Stimulated activated naive CD4-positive, alpha-beta T cell treated with Interleukin-2 at 50 U/mL for 16 hours (primary cell): ENCODE measurements at places on chromosomes 4 and X.

- no peak for DNase-seq
These were observed 498.5 kb upstream of the DIPK2B start for GRCh38 chrX:45699158-45699557.

- no peak for DNase-seq
These were observed 251.4 kb upstream of the DDX53 start for GRCh38 chrX:22748093-22748999.

DNA sequence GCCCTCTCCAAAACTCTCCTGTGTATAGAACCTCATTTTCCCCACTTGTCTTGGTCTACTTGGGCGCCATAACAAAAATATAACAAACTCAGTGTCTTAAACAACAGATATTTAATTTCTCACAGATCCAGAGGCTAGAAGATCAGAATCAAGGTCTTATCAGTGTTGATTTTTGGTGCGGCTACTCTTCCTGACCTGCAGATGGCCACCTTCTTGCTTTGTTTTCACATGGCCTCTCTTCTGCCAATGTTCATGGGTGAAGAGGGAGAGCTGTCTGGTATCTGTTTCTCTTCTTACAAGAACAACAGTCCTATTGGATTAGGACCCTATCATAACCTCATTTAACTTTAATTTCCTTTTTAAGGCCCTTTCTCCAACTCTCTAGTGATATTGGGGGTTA, 177.3 kb downstream of the PABPC4L start:
- no peak for DNase-seq

GRCh38 chr4:96786306-96786705, 946.4 kb downstream of the PDHA2 start:
- no peak for DNase-seq

DNA sequence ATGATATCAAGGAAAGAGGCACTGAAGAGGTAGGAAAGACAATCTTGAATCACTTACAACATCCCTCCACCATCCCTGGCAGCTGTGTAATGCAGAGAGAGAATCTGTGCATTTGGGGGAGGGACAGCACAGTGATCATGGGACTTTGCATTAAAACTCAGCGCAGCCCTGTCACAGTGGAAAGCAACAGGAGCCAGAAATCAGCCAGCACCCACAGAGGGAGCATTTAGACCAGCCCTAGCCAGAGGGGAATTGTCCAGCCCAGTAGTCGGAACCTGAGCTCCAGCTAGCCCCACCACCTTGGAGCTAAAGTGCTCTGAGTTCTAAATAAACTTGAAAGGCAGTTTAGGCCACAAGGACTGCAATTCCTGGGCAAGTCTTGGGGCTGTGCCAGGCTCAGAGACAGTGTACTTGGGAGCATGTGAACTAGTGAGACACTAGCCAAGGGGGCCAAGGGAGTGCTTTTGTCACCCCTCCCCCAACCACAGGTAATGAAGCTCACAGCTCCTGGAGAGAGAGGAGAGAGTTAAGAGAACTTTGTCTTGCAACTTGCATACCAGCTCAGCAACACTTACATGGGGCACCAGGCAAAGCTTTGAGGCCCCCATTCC, 83.9 kb upstream of the FAM241A start:
- DNase-seq, result no peak

- DNase-seq, result no peak
These were observed 365.0 kb downstream of the GPM6A start for GRCh38 chr4:175447016-175447415.

DNA sequence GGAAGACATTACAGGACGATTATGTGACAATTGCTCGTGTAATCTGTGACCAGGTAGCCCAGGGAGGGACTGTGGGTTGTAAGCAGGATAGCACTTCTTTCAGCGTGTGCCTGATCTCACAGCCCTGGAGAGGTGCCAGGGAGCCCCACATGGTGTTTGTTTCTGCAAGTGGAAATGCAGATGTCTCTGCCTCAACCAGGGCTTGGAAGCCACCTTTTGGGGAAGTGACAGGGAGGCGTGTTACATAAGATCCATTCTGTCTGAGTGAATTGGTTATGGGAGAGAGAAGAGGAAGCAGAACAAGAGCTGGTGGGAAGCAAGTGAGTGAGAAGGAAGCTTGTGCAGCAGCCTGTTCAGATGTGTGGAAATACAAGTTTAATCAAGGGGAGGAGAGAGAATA, 104.5 kb upstream of the GATB start:
- DNase-seq, result no peak

DNA sequence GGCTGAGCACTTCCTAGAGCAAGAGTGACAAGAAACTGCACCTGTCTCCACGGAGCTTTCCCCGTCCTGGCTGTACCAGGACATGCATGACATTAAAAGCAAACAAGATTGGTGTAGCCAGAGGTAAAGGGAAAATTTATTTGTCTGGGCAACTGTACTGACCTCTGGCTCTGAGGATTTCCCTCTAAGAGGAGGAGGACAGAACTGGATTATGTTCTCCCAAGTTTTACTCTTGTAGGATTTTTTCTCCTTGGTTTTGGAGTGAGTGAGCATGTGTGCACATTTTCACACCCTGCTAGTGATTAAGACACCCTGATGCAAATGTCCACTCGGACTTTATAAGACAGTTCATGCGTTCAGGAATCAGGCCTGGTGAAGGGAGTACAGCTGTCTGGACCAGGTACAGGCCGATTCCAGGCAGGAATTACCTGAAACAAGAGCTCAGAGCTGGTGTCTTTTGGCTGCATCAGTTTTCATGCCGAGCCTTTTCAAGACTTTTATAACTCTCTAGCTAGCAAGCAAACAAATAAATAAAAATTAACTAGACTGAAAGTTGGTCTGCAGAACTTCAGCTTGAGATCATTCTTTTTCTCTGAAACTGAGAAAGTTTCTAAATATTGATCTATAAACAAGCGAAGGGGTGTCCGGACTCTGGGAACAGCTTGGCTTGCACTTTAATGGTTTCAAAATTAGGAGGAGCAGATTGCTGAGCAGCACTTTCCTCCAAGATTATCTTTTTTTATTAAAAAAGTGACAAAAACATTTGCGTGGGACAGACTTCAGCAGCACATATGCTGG, 51.3 kb upstream of the SPRY1 start:
- DNase-seq, result no peak

DNA sequence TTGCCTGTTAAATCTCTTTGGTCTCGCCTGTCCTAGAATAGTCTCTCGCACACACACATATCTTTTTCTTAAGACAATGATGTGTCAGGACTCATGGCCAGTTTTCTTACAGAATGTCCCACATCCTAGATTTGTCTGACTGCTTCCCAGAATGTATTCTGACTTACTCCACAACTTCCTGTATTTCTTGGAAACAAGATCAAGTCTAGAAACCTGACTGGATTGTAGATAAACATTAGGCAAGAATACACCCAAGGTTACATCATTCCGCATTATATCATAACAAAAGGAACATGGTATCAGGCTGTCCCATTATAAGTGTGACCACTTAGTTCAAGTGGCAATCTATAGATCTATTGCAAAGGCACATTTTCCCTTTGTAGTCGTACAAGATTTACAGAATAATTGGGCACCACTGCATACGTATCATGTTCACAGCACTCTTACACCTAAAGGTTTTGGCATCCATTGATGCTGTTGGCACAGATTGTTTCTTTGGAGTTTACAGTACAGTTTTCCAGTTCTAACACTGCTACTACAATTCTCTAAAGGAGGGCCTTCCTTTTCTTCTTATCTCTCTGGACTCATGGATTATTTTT, 56.4 kb downstream of the FBXW7 start:
- DNase-seq, result no peak

GRCh38 chr4:145618932-145619638, at the start of gene MMAA:
Gene MMAA, plus strand, starts transcription at chr4:145619385. Its CDS starts 19,755 bp downstream, at chr4:145639140.
- peak; percentile 96 for DNase-seq

DNA sequence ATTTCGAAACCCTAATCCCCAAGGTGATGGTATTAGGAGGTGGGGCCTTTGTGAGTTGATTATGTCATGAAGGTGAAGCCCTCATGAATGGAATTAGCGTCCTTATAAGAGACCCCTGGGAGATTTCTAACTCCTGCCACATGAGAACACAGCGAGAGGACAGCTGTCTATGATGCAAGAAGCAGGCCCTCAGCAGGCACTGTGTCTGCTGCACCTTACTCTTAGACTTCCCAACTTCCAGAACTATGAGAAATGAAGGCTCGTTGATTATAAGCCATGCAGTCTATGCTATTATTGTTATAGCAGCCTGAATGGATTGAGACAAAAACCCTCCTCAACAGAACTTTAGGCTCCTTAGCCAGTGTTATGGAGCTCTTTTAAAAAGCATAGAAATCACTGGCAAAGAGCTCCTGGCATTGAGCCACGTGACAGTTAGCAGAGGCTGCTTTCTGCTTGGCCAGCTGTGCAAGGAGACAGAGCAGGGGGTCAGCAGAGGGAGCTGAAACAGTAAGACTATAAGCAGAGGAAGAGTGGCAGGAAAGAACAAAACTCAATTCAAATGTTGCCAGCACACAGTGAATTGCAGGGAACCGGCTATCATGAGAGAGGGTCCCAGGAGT, 219.2 kb upstream of the FAT1 start:
- no peak for DNase-seq

GRCh38 chrX:9279234-9279544, 185.7 kb upstream of the TBL1X start:
- DNase-seq, result no peak

DNA sequence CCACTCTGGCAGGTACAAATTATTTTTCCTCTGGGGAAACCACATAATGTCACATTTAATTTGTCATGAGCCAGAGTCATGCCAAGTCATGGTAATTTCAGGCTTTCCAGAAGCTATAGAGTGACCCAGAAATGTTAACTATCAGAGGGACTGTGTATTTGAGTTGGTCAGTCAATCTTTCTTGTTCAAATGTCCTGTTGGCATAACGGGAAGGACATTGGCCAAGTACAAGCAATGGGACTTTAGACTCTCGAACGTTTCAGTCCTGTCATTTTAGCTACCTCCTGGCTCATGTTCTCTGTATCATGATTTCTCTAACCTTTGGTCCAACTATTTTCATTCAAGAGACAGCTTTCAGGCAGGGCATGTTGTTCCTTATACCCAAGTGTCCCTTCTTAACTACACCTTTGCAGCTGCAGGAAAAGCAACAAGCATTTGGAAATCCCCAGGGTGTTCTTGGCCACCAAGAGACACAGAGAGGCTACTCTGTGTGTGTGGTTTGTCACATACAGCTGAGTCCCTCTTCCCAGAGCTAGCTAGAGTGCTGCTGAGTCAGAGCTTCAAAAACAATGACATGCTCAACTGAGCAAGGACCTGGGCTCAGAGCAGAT, 142.6 kb downstream of the EGF start:
- DNase-seq, result no peak

- no peak for DNase-seq
These were observed 15.1 kb downstream of the UBE2K start for GRCh38 chr4:39712819-39713607.

DNA sequence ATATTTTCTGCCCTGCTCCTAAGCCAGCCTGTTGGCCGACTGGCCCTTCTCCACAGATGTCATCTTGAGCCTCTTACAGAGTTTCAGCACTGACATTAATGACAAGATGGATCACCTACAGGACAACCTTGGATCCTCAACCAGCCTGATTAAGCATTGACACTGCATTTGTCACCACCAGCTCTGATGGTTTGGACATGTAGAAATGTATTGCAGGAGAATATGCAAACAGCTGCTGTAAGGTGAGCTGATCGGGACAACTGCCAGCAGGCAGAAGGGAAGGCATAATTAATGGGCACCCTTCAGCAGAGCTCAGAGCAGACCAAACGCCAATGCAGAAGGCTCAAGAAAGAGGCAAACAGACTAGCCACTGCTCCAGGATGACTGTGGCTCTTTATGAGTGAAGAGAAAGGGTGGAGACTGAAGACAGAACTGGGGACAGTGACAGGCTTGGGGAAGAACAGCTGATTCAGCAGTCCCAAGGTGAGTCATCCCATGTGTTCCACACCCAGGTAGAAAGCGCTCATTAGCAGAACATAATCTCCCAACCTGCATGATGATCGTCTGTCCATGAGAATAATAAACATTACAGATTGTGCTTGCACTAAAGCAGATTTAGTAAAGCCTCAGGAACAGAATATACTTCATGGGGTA, 6.7 kb downstream of the CORIN start:
- no peak for DNase-seq

GRCh38 chr4:30832639-30833038, 112.5 kb downstream of the PCDH7 start:
- no peak for DNase-seq

DNA sequence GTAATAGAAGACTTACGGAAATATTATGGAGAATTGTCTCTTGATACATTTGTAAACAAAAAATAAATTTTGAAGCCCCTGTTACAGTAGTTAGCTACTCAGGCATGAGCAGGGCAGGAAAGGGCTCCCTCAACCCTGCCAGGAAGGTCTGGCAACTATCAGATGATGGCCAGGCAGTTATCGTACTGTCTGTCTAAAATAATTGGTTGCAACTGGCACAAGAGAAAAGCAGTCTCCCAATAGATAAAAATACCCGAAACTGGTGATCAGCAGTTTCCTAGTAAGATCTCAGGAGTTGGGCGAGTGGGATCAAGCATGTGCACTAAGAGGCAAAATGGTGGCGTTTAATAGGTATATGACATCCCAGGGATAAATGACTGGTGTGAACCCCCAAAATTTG, 1336.3 kb downstream of the C4orf33 start:
- no peak for DNase-seq

DNA sequence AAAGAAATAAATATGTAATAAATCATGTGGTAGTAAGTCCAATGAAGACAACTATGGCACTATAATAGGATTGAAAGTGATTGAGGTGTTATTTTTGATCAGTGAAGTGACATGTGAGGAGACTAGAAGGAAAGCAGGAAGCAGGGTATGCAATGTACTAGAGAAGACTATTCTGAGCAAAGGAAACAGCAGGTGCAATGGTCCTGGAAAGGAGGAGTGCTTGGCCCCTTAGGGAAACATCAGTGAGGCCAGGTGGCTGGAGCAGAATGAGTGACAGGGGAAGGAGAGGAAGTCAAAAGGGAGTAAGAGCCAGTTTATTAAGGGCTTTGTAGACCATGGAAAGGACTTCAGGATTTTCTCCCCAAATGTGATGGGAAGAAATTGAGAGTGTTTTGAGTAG, 207.6 kb upstream of the HCCS start:
- no peak for DNase-seq

DNA sequence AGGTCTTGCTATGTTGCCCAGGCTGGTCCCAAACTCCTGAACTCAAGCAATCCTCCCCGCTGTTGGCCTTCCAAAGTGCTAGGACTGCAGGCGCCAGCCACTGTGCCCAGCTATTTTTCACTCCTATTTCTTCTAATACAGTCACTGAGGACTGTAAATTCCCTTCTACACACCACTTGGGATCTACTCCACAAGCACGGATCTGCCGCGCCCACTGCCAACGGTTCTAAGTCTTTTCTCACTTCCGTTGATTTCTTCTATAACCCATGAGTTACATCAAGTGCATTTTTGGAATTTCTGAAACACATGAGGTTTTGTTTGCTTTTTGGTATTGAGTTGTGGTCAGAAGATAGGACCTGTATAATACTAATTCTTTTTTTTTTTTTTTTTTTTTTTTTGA, 48.6 kb downstream of the FAM53A start:
- DNase-seq, result no peak

GRCh38 chrX:16587836-16588235, 62.1 kb upstream of the S100G start:
- no peak for DNase-seq

GRCh38 chrX:17020356-17020755, 73.9 kb downstream of the REPS2 start:
- DNase-seq, result no peak

GRCh38 chr4:7813674-7814073, 126.0 kb downstream of the AFAP1 start:
- DNase-seq, result no peak
